Activated naive CD4-positive, alpha-beta T cell treated with anti-CD3 and anti-CD28 coated beads, Interleukin-2, amount 50 U/mL, for 72 hours (primary cell): ENCODE measurements at places on chromosomes 7 and 10. TPM values are rescaled to one million over a fixed set of nuclear protein-coding genes. Genes with fewer than 3 reads are reported as not detected.

GRCh38 chr10:44013981-44014380 lies 365.3 kb upstream of the ZNF32 start:
- DNase-seq, result no peak

- no peak for DNase-seq
Measured at GRCh38 chr7:100147278-100147677, 1.4 kb upstream of the LAMTOR4 start.

GRCh38 chr10:116698364-116698763 lies 44.0 kb downstream of the HSPA12A start:
- DNase-seq, result no peak

- no peak for DNase-seq
Measured at GRCh38 chr7:112059675-112060074, 146.5 kb downstream of the DOCK4 start.

GRCh38 chr7:104981672-104982037 lies 32.4 kb upstream of the KMT2E start:
- DNase-seq, result no peak

- no peak for DNase-seq
Measured at GRCh38 chr10:63698787-63699150, 177.6 kb downstream of the REEP3 start.

DNA sequence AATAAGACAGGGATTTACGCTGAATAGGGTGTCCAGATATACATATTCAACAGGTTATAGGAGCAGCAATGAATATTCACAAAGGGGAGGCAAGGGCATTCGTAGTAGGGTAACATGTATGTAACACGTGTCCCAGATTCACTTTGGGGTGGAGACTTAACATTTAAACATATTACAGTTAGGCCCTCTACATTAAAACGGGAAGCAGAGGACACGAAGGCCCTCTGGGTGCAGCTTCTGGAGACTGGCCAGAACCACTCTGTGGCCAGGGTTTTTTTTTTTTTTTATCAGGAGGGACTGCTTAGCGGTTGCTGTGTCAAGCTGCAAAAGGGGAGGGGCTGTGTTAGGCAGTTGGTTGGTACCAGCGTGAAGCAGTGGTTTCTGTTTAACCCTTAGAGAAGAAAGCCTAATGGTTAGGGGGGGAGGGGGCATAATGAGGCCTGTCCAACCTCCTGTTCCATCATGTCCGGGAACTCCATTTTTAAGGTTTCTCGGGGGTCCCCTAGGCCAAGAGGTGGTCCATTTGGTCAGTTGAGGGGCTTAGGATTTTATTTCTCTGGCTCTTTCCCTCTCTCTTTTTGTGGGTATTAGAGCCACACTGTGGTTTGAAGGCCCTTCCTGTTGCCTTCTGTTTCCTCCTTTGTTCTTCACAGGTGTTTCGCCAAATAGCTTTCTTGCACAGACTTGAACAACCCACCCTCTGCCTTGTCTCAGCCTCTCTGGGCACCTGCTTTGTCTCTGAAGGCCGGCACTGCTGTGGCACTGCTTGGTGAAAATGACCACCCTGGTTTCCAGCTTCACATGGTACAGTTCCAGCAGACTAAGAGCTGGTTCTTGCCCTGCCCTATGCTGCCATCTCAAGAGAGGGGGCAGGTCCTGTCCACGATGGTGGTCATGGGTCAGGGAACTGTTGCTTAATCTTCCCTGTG lies 26.4 kb downstream of the PRF1 start:
- DNase-seq, result no peak

The PSMA2 gene
- 189 TPM for total RNA-seq

GRCh38 chr7:39300276-39300675 lies 265.9 kb upstream of the YAE1 start:
- no peak for DNase-seq

DNA sequence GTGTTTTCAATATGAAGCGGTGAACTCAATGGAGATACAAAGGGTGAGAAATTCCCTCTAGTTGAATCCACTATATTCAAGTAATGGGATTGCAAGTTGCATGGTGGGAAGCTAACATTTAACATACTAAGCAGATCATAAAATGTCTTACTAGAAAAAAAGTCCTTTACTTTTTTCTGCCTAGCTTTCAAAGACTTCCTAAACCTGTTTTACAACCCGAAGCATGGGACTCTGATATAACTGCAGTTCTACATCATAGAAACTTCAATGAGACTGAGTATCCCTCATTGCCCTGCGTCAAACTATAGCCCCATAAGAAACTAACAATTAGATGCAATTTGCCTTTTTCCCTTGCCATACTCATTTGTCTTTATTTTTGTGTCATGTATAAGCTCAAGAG lies 179.9 kb downstream of the RTKN2 start:
- DNase-seq, result no peak

GRCh38 chr7:74006451-74007241 lies 21.3 kb upstream of the ELN start:
- no peak for DNase-seq

DNA sequence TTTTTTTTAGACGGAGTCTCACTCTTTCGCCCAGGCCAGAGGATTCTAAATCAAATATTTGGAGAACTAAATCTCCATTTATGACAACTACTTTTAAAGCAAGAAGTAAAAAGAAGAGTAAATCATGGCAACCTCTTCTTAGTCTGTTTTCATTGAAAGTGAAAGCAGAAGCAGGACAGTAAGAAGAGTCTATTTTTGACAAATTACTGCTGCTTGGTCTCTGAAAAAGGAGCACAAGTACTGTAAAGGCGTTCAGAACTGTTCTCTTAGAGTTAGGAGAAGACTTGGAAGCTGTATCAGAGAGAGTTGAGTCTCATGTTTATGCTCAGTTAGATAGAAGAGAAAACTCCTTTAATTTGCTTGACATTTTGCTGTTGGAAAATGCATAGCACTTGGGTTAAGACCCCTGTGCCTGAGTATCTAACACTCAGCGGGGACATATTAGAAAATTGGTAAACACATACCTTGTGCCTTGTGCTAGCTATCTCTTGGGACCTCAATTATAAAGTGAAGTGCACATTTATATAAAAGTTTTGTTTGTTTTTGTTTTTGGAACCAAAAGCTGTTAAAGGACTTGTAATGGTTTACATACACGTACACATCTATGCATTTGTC lies 433.0 kb downstream of the ANKRD7 start:
- DNase-seq, result no peak

DNA sequence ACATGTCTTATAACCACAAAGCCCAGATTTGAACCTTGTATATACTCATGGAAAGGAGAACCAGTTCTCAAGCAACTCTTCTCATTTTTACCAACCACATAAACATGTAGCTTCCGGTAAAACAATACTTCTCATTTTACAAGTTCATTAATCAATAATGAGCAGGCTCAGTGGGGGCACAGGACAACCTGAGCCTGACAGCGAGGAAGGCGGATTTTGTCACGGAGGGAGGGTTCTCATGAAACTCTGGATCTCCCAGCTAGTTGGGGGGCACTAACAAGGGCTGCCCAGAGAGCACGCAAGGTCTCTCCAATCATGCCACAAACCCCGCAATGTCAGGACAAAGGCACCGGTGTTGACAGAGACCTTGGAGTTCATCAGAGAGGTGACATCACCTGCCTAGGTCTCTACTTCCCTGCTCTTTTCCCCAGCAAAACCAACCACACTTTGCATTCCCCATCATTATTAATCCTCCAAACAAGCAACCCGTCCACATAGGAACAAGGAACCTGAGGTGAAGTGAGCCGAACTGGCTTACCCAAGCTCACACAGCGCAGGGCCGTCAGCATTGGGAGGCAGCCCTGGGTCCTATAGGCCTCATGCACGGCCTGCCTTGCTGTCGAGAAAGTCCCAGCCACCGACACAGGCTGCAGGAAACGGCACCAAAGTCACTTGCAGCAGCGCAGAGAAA lies 192.1 kb upstream of the KLF14 start:
- DNase-seq, result no peak

DNA sequence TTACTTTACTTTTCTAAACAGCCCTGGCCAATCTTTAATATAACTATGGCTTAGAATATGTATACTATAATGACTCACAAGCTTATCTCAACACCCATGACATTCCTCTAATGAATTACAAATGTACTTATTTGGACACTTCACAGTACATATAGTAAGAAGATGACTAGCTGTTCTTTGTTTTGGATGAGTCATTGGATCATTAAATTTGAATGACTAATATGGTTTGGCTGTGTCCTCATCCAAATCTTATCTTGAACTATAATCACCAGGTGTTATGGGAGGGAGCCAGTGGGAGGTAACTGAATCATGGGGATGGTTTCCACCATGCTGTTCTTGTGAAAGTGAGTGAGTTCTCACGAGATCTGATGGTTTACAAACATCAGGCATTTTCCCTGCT lies 807.5 kb upstream of the SORCS1 start:
- DNase-seq, result no peak

DNA sequence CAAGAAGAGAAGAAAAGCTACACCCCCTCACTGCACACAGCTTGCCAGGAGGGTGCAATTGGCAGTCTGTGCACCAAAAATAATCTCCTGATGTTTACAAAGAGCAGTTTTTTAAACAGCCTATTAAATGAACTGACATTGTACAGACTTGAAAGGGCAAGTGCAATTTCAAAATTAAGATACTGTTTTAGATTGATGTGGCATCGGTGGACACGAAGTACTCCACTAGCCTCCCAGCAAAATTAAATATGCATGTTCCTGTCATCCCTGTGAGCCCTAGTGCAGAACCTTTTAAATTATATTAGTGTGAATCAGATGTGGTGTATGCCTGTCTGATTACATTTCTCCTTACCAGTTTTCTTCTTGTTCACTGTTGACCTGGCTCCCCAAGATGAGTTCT lies 87.9 kb downstream of the WIPF3 start:
- no peak for DNase-seq

GRCh38 chr7:99825452-99825851 lies 2.4 kb upstream of the CYP3A43 start:
- no peak for DNase-seq

The ADRB1 gene
- not detected for total RNA-seq

The HOXA3 gene
- total RNA-seq, result not detected

The SPDYE2 gene
- not detected for total RNA-seq

- no peak for DNase-seq
Measured at GRCh38 chr7:47288060-47288459, 293.9 kb downstream of the TNS3 start.

DNA sequence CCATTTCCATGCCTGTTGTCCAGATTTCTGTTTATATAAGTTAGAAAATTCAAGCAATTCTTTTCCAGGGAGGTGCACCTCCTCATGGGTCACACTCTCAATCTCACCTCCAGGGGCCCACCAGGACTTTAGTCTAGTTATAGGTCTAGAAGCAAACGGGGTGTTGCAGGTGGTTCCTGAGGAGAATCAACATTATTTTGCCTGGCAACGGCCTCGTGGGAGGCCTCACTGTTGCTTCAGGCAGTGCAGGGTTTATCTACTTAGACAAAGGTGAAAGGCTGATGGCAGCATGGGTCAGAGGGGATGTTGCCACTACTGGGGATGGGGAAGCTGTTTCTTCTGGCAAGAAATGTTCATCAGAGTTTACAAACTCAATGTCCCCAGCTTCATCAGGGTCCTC lies 56.7 kb upstream of the LRRC18 start:
- DNase-seq, result no peak

The CALCR gene
- not detected for total RNA-seq

GRCh38 chr7:131166066-131166465 lies 161.6 kb upstream of the MKLN1 start:
- no peak for DNase-seq

DNA sequence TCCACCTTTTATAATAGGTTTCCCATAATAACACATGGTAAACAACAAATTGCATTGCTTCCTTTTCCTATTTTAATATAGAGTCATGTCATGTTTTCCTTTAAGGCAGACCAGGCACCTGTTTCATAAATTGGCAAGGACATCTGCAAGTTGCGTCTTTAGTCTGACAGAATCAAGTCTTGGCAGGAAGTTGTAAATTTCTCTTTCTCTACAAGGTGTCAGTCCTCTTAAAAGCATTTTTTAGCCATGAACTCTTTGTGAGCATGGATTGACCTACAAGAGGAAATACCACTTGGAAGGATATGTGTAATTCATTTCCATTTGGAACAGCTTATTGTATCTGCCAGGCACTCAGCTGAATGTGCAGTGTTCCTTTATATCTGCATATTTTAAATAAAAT lies 176.8 kb downstream of the PRKG1 start:
- DNase-seq, result no peak

- no peak for DNase-seq
Measured at GRCh38 chr7:20214921-20215669, 2.1 kb downstream of the MACC1 start.

DNA sequence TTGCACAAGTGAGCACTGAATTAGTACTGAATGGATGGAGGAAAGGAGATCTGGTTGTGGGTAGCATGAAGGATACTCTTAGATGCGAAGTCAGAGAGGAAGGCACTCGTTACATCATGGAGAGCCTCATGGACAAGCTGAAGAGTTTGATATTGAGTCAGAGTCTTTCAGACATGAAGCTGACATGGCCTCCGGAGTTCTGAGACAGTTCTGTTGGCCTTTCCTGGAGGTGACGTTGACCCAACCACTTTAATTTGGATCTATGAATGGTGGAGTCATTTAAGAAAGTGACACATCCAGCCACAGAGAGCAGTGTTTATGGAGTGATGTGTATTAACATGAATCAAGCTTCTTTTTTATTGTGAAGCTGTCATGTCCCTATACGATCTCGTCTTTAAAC lies 286.3 kb upstream of the CDC14C start:
- DNase-seq, result no peak

- DNase-seq, result no peak
Measured at GRCh38 chr7:25180592-25180923, 47.7 kb downstream of the NPVF start.

The PON1 gene
- not detected for total RNA-seq

The COL17A1 gene
- not detected for total RNA-seq

The UCMA gene
- not detected for total RNA-seq

DNA sequence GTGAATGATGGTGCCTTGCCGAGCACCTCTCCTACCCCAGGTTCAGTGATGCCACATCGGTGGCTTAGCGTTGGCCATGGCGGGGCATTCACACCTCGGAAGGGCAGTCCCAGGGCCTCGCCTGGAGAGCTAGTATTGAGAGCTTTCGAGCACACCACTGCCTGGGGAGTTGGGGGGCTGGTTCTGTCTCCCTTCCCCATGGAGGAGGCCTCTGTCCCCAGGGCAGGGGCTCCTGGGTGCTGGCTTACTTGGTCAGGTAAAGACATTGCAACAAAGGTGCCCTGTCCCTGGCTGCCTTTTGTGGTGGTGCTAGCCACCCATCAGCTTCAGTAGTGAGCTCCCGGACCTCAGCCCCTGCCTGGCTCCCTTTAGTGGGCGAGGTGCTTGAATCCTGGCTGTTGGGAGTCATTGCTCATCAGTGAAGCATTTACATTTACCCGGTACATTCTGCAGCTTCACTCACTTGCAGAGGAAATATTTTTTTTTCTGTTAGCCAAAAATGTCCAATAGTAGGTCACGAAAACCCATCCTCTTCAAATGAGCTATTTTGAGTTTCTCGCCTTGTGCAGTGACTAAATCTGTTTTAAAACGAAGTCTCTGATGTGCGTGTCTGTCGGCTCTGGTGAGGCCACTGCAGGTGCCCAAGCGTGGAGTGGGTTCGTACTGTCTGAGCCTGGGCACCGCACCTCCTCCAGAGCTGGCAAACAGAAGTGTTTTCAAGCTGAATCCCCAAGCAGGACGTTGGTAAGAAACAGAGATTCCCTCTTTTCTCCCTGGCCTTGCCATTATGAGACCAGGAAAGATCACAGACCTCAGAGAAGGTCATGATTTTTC lies 95.5 kb downstream of the INPP5A start:
- no peak for DNase-seq

The ZNF117 gene
- 2.0 TPM for total RNA-seq
